AG04450 (cell line): ENCODE measurements at places on chromosomes 12 and 14.

GRCh38 chr12:9991876-9992275 lies 7.0 kb downstream of the CLEC1B start:
- no peak for DNase-seq

- no peak for DNase-seq
Observed at GRCh38 chr14:100561005-100561404, 26.2 kb downstream of the BEGAIN start.

DNA sequence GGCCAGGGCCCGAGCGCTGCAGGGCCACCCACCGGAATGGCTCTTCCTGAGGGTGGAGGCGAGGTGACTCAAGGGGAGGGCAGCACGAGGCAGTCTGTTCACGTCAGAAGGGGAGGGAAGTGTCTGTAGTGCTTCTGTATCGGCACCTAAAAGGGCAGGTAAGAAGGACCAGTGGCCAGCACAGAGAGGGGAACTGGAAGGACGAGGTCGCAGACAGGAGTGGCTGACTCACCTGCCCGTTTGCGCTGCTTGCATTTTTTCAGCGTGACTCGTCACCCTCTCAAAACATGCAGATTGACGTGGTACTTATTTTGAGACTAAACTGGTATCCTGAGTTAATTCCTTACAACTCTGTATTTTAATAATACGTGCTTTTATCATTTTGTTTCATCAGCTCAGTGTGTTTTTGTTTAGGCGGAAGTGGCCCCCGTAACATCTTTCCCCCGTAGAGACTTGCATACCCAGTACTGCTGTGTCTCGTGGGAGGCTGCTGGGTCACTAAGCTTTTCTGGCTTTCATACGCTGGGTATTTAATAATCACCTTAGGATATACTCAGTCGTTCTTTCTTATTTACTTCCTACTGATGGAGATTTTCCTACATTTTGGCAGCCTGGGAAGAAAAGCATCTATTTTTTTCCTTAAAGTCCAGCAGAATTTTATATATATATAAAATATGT lies 26.4 kb downstream of the SFSWAP start:
- DNase-seq: peak; percentile 6

DNA sequence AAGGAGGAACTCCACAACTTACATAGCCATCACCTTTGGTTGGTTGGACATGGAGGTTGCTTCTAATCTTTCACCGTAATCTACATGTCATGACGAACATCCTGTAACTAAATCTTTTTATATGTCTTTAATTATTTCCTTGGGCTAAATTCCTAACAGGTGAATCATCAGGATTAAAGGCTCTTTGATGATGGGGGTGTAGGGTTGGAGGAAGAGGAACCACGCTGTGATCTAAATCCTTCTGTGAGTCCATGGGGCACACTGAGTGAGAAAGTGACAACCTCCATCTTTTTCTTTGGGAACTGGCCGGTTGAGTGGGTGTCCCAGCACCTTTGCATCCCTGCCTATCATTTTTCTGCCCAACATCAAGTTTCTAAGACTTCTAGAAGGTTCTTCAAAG lies 31.1 kb upstream of the MAP1LC3B2 start:
- DNase-seq: no peak

DNA sequence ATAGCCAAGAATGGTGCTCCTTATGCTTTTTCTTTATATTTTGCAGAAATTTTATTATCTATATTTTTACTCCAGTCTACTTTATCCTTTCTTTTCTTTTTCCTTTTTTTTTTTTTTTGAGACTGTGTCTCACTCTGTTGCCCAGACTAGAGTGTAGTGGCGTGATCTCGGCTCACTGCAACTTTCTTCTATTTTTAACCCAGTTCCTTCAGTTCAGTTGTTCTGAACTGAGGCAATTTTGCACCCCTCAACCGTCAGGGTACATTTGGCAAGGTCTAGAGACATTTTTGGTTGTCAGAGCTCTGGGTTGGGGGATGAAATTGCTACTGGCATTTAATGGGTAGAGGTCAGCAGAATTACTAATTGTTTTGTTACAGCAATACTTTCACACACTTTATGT lies 75.7 kb downstream of the DIP2B start:
- DNase-seq: no peak

- DNase-seq: no peak
Observed at GRCh38 chr12:46197883-46198282, 71.0 kb downstream of the SLC38A1 start.

GRCh38 chr12:59149995-59150642 lies 229.8 kb upstream of the LRIG3 start:
- DNase-seq: peak; percentile 43

DNA sequence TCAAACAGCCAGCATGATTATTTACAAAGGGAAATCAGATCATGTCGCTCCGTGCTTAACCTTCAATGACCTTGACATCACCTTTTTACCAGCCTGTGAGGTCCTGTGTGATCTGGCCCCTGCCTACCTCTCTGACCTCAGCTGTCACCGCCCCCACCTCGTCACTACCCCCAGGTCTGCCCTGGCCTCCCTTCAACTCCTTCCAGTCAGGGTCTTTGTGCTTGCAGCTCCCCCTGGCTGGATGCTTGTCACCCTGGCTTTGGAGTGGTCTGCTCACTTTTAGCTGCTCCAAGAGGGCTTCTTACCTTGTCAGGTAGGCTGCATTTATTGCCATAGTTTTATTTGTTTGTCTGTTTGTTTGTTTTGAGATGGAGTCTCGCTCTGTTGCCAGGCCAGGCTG lies 8.2 kb upstream of the MAX start:
- no peak for DNase-seq

GRCh38 chr12:110339184-110339952 lies 58.3 kb downstream of the ATP2A2 start:
- DNase-seq: no peak

DNA sequence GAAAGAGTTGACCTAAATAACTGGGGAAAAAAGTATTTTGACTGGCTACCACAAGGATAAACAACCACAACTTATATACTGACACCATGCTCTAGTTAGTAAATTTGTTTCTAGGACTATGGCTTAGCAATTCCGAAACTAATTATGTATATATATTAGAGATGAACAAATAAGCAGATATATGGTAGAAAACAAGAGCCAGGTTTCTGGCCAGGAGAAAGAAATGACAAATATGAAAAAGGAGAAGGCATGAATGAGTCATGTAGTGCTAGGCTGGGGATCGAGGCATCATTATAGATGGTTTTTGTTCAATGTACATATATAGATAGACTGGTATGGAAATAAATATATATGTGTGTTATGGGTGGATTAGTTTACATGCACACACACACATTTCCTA lies 5.5 kb upstream of the LRRC74A start:
- DNase-seq: no peak

DNA sequence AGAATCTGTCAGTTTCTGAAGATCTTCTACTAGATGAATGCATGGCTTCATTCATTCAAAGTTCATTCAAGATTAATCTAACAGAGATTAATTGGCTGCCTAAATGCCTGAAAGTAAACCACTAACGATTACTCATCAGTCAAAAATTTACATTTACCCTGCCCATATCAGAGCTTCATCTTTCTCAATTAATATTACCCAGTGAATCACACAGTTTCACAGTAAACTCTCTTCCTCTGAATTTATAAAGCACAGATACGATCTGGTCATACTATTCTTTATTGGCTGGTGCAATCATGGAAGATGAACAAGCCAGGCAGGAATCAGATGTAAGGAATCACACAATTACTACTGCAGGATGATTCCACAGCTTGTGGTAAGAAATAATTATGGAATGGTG lies 377.7 kb downstream of the SLC16A7 start:
- DNase-seq: no peak

- no peak for DNase-seq
Observed at GRCh38 chr12:93981411-93981810, 167.0 kb upstream of the PLXNC1 start.

GRCh38 chr12:85095501-85095900 lies 59.4 kb downstream of the LRRIQ1 start:
- DNase-seq: no peak

- no peak for DNase-seq
Observed at GRCh38 chr12:64332296-64332695, 58.3 kb downstream of the C12orf56 start.

DNA sequence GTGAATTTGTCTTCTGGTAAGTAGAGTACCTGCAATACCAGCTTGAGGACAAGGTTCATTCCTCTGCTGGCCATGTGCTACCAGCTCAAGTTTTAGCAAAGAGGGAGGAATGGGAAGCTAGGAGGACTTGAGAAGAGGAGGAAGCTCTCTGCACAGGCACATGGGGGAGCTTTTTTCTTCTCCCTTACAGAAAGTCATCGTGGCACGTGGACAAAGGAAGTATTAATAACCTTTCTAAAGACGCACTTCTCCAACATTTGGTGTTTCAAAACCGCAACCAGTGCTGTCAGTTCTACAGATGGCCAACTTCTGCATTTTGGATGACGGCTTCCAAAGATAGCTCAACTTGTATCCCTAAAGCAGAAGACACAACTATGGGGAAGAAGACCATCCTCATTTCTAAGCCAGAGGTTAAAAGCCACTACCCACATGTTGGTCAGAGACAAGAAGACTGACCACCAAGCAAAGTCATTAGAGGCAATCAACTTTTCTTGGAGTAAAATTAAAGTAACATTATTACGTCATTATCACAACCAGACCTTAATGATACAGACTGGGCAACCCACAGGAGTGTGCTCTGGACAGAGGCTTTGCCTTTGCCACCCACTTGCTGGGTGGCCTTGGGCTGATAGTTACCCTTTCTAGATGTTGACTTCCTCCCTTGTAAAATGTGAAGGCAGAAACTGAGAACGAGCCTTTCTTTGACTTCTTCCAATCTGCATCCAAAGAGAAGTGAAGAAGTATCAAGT lies 12.3 kb upstream of the TMED10 start:
- DNase-seq: no peak

DNA sequence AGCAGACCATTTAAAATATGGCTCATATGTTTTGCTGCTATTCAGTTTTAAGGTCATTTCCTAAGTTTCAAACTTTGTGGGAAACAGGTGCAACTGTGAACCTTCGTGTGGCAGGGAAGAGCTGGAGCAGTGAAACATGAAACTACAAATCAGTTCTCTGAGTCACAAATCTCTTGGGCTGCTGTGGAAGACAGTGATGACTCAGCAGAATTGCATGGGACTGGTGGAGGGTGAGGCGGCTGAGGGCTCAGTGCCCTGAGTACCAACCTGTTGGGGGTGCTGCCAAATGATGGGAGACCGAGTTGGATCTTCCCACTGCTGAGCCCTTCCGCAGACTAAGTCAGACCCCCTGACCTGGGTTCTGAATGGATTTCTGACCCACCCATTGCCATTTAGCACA lies 8.4 kb upstream of the CALM1 start:
- peak; percentile 57 for DNase-seq

- no peak for DNase-seq
Observed at GRCh38 chr14:100733152-100733850, 6.6 kb downstream of the DLK1 start.

DNA sequence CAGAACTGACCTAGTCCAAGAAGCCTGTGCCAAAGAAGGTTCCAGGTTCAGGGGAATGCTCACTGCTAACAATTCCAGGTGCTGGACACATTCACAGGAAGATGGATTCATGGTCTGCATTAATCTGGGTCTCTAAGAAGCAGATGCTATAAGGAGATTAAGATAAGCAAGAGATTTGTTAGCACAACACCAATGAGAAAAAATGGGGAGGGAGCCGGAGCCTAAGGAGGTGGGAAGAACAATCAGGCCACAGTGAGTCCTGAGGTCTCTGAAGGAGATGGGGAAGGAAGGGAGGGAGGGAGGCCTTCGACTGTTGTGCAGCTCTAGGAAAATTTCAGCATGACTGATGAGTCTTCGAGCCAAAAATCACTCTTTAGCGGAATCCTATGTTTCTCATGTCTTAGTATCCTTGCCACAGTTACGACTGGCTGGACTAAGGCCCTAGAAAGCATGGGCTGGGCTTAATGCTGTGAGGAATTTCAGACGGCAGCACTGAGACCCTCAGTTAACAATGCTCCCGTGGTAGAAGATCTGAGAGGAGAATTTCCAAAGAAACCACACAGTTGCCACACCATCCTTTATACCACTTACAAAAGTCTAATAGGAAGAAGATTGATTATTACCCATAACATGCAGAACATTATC lies 31.5 kb upstream of the PTGDR start:
- no peak for DNase-seq

DNA sequence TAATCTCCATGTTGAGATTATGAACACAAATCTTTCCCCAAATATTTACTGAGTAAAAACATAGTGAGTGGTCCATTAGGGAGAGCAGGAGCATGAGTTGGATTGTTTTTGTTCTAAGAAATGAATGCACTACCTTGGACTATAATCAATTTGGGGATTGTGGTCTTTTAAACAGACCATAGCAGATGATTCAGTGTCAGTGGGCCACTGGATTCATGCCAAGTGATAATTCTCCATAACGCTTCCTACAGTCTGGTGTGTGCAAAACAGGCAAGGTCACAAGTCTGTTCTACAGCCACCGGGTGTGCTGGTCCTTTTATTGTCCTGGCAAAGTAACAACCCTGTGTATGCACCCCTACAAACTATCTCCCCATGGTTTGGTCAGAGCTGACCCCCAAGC lies 266.3 kb downstream of the APAF1 start:
- DNase-seq: no peak

GRCh38 chr12:42590330-42590934 lies 886 bp upstream of the PRICKLE1 start:
- DNase-seq: no peak

DNA sequence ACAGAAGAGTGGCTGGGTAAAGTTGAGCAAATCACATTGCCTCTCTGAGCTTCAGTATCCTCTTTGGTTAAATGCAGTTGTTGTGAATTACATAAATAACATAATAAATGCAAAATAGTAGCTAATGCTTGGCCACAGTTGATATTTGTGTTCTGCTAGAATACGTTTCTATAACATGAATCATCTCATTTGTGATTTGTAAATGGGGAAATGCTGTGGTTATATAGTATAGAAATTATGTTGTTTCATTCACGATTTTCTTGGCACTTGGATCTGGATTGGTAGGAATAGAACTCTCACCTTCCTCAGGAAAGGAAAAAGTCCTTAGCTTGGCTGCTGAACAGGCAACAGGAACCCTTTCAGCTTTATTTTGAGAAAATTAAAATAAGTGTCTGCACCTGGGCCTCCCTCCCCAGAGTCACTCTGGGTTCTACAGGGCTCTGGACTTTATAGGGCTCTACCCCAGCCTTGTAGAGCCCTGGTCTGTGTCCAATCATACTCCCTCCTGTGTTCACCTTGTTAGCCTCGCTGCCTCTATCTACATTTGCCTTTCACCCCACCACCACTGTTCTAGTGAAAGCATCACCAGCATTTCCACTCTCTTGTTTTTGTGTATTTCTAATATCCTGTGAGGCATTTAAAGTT lies 107.7 kb upstream of the BCAT1 start:
- no peak for DNase-seq

DNA sequence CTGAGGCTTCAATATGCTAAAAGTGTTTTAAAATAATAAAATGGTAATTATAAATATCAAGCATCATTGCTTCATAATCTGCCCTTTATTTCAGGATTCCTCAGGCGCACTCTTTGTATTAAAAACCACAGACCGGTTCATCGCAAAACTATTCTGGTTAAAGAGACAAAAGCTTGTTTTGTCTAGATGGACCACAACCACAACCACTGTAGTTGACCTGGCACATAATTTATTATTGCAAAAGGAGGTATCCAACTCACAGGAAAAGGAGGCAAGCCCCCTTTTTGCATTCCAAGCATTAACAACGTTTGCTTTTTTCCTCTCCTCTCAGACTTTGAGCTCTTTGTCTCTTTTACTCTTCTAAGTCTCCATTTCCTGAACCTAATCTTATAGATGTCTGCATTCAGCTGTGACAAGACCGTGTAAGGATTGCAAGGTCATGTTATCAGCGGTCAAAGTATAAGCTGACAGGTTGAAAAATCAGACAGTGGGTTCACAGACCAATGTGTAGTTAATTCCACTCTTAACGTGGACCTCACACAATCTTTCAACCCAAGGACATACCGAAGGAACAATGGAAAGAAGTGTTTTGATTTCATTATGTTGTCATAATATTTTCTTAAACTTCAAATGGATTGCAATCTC lies 1057.6 kb downstream of the GALC start:
- no peak for DNase-seq
